ENCODE measurements at places on chromosomes 7 and 10. TPM values are rescaled to one million over a fixed set of nuclear protein-coding genes. Genes with fewer than 3 reads are reported as not detected.

DNA sequence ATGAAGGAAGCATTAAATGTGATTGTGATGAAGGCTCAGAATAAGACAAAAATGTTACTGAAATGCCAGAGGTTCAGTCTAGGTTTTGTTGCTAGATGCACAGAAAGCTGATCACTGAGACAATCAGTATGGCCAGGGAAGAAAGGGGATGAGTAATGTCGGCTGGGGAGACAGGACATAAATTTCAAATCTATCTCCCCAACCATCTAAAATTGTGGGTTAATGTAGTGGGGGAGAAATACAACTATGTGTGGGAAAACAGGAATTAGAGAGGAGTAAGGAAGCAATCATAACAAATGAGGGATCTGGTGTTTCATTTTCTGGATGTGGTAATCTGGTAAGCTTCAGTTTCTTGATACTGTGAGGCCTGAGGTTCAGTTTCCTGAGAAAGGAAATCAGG, 1111.0 kb downstream of the XPNPEP1 start:
- no peak for DNase-seq

The FAS gene
- total RNA-seq = 55.0 TPM

- no peak for DNase-seq
Measured at GRCh38 chr7:73567140-73567539, 9.7 kb upstream of the BCL7B start.

The EMX2 gene
- not detected for total RNA-seq

Data from LHCN-M2 (cell line).